ENCODE measurements at places on chromosomes 1 and 21.
A peak's percentile ranks its signal among the peaks of the same experiment; 100 is the strongest.

DNA sequence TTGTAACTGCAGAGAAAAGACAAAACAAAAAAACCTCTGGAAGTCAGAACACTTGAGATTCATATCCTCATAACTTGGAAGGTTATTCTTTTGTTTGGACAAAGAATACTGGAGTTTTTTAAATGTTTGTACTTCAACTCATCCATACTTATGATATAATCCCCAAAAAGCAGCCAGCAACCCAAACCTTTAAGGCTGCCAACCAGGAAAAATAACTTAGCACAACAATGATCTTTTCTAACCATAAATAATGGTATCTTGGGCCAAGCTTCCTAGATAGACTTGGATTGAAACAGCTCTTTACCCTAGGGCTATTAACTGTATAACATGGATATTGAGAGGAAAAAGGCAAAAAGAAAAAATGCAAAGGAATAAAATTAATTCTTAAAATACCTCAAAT, 335.1 kb downstream of the LTN1 start:
- no peak for DNase-seq

DNA sequence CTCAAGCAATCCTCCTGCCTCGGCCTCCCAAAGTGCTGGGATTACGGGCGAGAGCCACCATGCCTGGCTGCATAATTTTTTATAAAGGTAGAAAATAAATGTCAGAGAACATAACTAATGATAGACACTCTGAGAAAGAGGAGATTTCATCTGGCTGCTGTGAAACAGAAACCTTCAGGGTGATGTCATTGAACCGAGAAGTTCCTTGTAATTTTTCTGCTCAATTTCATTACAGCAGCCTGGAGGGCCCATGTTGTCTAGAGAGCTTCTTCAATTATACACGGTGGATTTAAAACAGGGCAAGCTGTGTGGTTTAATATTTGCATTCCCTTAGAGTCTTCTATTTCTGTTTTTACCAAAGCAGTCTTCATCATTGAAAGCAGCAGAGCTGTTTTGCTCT, 64.3 kb upstream of the MORC3 start:
- no peak for DNase-seq

DNA sequence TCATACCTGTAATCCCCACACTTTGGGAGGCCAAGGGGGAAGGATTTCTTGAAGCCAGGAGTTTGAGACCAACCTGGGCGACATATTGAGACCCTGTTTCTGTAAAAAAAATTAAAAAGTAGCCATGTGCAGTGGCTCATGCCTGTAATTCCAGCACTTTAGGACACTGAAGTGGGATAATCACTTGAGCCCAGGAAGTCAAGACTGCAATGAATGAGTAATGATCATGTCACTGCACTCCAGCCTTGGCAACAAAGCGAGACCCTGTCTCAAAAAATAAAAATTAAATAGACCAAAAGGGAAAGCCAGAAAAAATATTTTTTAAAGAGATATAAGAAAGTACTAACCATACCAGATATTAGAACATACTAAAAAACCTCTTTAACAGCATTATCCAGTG, 44.7 kb upstream of the LYPLAL1 start:
- DNase-seq: no peak

DNA sequence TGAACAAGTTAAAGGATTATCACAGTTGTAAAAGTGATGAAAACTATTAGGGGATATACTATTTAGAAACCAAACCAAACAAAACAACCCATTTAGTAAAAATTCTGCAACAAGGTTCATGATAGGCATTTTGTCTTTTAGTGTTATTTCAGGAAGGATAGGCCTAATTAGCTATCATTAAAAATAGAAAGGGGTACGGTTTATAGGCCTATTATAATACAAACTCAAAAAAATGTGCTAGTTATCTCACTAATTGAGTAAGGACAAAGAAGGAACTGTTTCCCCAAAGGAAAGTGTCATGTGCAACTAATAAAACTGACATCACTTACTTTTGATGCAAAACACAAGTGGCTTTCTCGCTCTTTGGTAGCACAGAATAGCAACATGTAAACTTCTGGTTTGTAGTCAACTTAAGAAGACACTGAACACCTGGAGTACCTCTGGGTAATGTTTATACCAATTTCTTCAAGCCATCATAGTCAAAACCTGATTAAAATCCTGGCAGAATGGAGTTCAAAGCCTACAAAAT, 28.5 kb downstream of the SLC16A1 start:
- no peak for DNase-seq

- no peak for DNase-seq
Observed at GRCh38 chr1:178101266-178101630, 7.3 kb downstream of the RASAL2 start.

DNA sequence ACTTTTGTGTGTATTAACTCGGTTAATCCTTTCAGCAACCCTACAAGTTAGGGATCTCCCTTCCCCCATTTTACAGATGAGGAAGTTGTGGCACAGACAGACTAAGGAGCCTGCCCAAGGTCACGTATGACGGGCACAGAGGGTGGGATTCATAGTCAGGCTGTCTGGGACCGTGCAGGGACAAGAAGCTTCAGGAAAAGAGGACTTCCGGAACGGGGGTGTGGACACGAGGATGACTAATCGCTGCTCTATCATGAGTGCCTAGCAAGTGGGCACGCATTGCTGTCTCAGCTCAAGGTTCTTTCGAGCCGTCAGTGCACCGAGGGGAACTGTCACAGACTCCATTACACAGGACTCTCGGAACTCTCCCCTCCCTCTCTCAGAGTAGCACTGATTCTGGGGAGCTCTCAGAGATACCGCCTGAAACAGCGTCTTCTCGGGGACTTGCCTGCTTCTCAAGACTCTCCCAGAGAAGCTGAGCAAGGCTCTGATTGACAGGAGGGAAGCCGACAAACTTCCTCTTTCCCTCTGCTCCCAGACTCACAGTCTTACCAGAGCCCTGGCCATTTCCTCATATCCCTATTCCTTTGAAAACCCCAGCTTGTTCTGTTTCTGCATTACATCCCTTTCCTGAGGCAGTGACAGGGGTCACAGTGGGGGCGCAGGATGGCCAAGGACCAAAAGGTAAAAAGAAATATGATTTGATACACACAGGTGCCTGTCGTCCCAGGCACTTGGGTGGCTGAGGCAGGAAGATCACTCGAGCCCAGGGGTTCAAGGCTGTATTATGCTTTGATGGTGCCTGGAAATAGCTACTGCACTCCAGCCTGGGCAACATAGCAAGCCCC, 14.4 kb downstream of the FHAD1 start:
- DNase-seq: peak; percentile 46

- no peak for DNase-seq
Observed at GRCh38 chr1:30534551-30534940, 188.8 kb downstream of the MATN1 start.

DNA sequence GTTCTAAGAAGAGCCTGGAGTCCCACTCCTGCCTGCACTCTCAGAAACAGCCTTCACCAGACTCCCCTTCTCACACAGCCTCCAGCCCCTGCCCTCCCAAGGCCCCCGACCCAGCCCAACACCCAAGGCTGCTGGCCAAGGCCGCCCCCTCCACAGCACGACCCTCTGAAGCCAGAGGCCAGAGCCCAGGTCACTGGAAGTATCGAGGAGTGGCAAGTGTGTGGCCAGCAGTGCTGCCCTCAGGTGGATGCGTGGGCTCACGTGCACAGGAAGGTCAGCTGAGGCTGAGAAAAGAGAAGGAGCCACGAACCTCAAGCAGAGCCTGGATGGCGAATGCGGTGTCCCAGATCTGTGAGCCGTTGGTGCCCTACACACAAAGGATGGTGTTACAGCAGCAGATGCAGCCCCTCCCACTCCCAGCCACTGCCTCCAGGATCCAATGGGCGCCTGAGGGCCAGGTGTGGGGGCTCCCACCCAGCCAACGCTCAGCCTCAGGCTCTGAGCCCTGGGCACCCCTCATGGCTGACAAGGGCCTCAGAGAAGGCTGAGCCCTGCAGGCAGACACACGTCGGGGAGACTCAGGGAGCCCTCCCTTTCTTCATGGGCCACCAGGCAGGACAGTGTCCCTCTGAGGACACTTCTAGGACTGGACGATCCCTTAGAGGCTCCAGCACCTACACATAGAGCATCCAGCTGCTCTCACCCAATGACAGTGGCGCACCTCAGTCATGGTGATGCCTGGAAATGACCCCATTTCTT, 18.0 kb downstream of the LSS start:
- DNase-seq: no peak

GRCh38 chr1:56120021-56120420, 459.3 kb downstream of the PLPP3 start:
- no peak for DNase-seq

All from activated naive CD8-positive, alpha-beta T cell treated with anti-CD3 and anti-CD28 coated beads, Interleukin-2, amount 50 U/mL, for 24 hours (primary cell).